ENCODE measurements at places on chromosomes 3 and 15. TPM values are rescaled to one million over a fixed set of nuclear protein-coding genes. Genes with fewer than 3 reads are reported as not detected.

- no peak for DNase-seq
These were observed 2.0 kb downstream of the FAM43A start for GRCh38 chr3:194687638-194688199.

DNA sequence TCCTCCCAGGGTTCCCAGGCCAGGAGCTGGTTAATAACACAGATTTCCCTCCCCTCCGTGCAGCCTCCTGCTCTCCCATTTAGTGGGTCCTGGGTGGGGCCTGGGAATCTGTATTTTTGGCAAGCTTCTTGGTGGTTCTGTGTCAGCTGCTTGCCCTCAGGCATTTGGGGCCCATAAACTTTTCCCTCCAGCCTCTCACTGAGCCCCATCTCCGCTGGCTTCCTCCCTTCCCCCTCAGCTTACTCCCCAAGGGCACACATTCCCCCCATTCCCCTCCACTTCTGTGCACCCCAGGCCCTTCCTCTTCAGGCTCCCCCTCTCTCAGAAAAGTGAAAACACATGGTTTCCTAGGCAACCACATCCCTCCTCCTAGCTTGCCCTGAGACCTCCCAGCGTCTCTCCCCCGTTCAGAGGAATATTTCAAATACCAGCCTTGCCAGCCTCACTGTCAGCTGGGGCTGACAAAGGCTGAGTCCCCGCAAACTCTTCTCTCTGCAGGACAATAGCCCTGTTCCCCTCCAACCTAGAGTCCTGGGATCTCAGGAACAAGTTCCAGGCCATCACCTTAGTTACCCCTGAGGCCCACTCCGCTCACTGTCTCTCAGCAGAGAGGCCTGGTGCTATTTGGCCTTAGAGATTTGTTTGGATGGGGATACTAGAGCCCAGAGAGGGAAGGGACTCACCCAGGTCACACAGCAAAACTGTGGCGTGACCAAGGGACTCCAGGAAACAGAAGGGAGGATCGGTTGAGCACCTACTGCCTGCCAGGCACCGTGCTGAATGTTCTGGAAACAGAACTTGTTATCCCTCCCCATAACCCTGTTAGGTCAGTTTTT, 44.6 kb upstream of the SMAD6 start:
- DNase-seq = no peak

- DNase-seq = no peak
These were observed 28.9 kb downstream of the H1-8 start for GRCh38 chr3:129571605-129572547.

The ZNF660 gene
- total RNA-seq = 2.3 TPM

The CCDC39 gene
- total RNA-seq = 0.07 TPM

- DNase-seq = no peak
These were observed 543.3 kb downstream of the SQOR start for GRCh38 chr15:46178138-46178537.

GRCh38 chr3:134279466-134279865, 28.8 kb upstream of the RYK start:
- no peak for DNase-seq

DNA sequence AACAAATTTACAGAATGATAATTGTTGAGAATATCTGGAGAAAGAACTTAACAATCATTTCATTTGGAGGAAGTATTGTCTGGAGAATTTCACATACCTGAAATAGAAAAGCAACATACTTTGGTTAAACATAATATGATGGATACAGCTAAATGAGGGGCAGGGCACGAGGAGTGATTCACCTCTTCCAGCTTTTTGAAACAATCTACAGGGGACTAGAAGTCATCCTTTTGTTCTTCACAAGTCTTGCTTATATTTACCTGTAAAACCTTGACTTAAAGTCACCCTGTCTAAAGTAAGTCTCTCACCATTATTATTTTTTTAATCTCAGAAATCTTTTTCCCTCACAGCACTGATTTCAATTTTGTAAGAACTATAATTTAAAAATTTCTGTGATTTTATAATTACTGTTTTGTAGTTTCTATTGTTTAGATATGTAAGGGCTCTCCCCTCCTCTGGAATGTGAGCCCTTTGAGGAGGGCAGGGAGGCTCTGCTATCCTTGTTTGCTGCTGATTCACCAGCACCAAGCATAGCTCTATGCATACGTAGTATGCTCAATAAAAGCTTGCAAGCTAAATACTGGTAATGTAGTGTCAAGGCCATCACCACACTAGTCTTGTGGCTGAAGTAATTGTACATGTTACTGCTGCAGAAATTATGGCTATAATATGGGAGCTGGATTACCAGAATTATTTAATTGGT, 193.9 kb upstream of the THRB start:
- peak; percentile 34 for DNase-seq

The GOLGA8J gene
- not detected for total RNA-seq

DNA sequence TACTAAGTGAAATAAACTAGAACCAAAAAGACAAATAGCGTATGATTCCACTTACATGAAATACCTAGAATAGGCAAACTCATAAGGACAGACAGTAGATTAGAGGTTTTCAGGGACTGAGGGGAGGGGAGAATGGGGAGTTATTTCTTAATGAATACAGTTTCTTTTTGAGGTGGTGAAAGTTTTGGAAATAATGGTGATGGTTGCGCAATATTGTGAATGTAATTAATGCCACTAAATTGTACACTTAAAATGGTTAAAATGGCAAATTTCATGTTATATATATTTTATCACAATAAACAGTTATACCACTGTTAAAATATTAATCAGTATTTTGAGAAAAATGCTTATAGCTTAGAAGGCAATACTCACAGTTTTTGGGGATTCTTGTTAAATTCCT, 11.0 kb downstream of the UBE2E1 start:
- DNase-seq = no peak

- DNase-seq = no peak
These were observed 36.0 kb downstream of the SHQ1 start for GRCh38 chr3:72812201-72812600.

- DNase-seq = no peak
These were observed 69.1 kb downstream of the KBTBD8 start for GRCh38 chr3:67067251-67067650.

DNA sequence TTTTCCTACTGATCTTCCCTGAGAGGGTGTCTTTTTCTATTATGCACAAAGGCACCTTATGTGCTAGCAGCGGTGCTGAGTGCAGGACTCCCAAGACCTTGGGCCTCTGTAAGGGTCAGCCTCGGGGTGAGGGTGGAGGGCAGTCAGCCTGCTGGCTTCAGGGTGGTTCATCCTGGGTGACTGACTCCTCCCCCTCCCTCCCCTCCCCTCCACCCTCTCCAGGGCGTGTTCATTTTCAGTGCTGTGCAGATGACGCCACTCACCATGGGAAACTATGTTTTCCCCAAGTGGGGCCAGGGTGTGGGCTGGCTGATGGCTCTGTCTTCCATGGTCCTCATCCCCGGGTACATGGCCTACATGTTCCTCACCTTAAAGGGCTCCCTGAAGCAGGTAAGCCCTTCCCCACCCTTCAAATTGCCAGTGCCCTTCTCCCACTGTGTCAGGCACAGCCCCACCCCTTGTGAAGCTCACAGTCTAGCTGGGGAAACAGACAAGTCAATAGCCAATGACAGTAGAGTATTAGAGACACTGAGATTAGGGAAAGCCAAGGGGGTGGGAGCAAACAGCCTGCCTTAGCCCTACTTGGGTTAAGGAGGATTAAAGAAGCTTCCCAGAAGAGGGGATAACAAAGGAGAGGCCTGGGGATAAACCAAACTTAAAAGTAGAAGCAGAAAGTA, 41.9 kb downstream of the SLC6A1 start:
- no peak for DNase-seq

DNA sequence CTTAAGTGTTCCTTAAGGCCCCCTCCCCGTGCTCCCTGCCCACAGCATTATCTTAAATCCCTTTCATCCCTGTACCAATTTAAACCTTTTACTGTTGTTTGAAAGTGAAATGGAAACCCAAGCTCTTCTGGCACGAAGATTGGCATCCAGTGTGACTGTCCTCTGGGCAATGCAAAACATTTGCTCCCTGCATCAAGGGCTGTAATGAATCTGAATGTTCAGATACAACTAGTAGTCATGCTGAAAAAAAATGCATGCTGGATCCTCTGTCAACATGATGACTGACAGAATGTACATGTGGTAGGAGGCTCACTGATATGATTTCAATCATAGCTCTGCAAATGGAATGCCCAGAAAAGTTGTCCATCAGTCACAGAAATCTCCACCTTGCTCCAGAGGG, 8.1 kb upstream of the CDIN1 start:
- DNase-seq = no peak

DNA sequence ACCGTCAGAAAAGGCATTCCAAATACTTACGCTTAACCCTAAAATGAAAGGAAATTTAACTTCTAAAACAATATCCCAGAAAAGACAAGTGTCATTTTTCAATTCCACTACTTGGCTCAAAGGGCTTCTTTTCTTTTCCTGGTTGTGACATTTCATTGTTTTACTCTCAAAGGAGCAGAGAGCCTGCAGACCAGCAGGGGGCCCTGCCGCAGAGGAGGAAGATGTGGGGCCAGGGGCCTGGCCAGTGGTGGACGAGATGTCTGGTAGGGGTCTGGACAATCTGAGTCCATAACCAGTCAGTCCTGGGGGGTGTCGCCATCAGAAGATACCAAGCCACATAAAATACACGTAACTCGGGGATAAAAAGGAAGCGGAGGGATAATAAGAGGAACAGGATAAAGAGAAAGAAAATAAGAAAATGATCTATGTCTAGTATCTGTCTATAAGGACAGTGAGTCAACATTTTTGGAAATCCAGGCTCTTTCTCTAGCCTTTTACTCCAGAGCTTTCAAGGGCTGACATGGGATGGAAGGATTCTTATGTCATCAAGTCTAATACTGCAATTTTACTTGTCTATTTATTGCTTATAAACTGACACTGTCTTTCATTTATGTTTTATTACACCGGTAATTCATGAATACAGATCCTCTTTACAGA, 54.2 kb upstream of the ARHGEF3 start:
- DNase-seq = no peak

GRCh38 chr3:99508191-99508590, 130.2 kb upstream of the COL8A1 start:
- no peak for DNase-seq

- no peak for DNase-seq
These were observed 4.1 kb downstream of the ISLR2 start for GRCh38 chr15:74134387-74135027.

DNA sequence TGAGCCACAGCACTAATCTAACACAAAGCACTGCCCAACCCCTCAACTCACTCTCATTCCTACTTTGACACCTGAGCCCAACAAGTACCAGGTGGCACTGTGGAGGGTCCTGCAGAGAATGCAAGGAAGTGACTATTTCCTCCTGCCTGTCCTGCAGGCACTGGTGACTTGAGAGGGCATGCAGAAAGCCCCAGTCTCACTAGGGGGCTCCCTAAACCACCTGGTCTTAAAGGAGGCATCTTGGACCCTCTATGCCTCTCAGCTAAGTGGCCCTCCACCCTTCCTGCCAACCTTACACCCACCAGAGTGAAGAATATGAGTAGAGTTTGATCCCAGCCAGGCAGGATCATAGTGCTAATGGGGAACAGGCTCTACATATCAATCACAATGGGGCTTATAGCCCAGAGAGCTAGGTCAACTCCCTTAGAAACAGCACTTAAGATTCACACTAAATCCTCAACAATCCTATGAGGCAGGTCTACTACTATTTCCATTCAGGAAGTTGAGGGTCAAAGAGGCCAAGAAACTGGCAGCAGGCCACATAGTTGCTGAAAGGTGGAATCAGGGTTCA, 15.2 kb downstream of the TRAIP start:
- no peak for DNase-seq

The HRH1 gene
- total RNA-seq = 3.2 TPM

GRCh38 chr3:61964566-61964965, 403.2 kb downstream of the PTPRG start:
- no peak for DNase-seq

DNA sequence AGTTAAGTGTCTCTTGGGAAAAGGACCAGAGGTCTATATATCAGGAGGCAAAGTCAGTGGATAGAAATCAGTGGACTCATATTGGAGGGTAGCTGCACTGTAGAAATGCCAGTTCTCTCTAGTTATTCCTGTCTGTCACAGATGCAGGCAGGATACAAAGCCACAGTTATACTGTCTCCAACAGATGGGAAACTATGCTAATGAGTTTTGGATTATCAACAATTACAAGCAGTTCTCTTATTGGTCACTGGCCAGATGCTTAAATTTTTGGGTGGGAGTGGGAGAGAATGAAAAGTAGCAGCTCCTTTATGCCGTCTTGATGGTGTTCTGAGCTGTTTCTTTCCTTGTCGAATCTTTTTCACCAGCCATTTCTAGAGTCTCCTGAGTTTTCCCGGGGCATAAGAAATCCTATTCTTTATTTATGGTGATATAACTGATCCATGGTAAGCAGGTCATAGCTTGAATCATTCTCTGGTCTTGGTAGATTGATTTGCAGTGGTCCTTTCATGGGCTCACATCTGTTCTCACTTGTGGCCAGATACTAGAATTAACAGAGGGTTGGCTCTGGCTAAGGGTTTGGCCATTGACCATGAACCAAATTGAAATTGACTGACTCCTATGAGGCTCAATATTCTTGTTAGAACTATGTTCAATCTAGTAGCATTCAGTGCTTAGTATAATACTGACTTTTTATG, 44.6 kb upstream of the RBMS3 start:
- DNase-seq = no peak

DNA sequence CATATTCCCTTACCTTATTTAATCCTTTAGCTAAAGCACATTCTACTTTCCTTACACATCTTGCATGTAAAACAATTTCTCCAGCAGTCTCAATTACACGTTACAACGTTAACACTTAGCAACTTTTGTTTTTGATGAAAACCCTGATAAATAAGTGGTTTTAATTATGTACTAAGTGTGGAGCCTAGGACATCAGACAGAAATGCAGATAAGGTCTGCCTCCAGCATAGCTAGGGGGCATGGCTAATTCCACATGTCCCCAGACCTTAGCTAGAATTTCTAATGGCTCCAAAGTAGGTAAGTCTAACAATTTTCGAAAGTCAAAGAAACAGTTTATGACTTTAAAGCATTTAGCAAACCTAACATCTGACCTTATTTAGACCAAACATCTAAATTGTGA, 77.4 kb upstream of the TERB2 start:
- no peak for DNase-seq

The MKRN2OS gene
- 1.3 TPM for total RNA-seq

DNA sequence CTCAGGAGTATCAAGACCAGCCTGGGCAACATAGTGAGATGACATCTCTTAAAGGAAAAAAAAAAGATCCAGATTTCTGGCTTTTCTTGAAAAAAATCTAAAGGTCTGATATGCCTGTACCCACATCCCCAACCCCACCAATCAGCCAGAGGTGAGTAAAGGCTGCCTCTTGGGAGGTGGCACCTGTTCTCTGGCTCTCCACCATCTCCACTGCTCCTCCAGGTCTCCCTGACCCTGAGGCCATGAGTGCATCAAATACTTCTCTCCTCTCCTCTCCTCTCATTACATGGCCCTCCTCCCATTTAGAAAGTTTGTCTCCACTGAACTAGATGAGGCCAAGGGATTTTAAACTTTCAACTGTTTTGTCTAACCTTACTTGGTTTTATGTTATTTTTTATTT, 5.2 kb downstream of the SIAH2 start:
- DNase-seq = no peak

DNA sequence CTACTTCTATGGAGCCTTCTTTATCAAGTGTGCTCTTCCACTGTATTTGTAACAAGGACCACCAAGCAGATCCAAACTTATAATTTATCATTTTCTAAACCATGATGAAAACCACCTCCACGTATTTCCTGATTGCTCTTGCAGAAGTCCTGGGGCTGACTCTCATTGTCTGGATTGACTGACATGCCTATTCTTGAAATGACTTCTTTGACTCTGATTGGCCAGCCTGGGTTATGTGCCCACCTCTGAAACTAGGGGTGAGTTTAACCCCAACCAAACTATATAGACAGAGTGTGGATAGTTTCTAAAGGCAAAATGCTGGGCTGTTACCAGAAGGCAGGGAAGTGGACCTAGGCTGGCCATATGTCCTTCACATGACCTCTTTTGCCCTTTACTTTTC, 12.7 kb downstream of the TMPRSS7 start:
- DNase-seq = no peak
